ENCODE measurements at places on chromosomes 16 and 17. TPM values are rescaled to one million over a fixed set of nuclear protein-coding genes. Genes with fewer than 3 reads are reported as not detected.
A peak's percentile ranks its signal among the peaks of the same experiment; 100 is the strongest.

Gene GAS7
- 0.10 TPM for total RNA-seq

DNA sequence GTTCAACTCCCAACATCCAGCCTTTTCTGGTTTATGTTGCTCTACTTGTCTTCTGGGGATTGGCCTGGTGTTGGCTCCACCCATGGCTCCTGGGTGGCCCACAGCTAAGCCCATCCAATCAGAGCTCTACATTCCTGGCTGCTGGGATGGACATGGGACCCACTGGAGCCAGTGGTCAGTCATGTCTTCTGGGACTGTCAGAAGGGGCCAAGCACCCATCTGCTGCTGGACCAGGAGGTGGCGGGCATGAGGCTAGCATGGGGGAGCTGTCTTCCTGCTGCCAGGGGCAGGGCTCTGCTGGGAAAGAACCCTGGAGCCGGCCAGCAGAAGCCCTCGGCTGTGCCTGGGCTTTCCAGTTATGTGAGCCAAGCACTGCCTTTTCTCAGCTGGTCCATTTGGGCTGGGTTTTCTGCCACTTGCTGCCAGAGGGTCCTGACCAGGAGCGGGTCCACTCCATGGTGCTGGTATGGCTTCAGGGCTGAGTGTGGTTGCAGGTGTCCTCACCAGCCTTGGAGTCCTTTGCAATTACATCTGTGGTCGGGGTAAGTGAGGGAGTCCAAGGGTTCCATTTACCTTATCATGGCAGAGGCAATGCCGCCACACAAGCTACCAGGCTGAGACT lies 17.4 kb upstream of the ZNF469 start:
- no peak for DNase-seq

DNA sequence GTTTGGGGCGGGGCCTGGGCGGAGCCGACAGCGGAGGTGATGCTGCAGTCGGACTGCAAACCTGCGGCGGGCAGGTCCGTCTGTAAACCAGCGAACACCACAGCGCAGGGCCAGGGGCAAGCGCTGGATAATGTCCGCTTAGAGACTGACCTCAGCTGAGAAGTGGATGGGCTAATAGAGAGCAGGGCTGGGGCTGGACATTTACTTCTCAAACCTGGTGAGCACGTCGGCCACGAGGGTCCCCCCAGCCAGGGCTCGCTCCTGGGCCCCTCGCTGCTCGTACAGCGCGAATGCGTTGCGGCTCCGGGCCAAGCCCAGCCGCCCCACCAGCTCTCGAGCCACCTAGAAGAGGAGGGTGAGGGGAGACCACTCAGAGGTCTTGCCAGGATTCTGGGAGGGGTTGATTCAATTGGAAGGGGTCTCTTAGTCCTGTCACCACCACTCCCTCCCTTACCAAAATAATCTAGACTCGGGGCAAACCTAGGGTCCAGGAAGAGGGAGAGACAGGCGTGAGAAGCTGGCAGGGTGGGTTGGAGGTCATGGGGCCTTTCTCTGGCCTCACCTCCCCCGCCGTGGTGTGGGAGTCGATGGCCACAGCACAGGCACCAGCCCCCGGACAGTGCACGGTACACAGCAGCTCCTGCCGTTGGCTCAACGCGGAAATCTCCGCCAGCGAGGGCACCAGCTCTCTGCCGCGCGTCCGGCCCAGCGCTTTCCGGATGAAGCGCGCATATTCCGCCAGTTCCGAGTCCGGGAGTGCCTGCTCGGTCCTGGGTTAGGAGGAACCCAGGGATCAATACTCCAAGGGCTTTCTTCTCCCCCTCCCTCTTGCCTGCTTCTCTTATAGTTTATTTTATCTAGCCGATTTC lies 5.8 kb downstream of the PLEKHH3 start:
- DNase-seq, result no peak

DNA sequence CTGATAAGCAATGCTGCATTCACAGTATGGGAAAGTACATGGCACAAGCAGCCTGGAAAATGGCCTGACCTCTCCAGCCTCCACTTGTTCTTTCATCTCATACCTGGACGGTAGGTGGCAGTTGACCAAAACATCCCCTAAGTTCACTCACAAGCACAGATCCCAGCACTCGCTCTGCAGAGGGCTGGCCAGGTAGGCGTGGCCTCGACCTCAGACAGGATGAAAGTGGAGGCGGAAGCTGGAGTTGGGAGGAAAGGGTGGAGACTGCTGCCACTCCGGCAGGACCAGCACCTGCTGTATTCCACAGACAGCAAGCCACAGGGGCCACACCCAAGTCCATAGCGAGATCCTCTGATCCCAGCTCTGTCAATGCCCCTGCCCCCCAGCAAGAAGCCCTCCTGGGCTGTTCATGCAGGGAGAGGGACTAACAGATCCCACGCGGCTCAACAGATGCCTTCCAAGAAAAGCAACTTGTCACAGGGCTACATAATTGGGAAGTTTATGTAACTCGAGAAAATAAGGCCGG lies 31.3 kb downstream of the ZCCHC14 start:
- peak; percentile 93 for DNase-seq

DNA sequence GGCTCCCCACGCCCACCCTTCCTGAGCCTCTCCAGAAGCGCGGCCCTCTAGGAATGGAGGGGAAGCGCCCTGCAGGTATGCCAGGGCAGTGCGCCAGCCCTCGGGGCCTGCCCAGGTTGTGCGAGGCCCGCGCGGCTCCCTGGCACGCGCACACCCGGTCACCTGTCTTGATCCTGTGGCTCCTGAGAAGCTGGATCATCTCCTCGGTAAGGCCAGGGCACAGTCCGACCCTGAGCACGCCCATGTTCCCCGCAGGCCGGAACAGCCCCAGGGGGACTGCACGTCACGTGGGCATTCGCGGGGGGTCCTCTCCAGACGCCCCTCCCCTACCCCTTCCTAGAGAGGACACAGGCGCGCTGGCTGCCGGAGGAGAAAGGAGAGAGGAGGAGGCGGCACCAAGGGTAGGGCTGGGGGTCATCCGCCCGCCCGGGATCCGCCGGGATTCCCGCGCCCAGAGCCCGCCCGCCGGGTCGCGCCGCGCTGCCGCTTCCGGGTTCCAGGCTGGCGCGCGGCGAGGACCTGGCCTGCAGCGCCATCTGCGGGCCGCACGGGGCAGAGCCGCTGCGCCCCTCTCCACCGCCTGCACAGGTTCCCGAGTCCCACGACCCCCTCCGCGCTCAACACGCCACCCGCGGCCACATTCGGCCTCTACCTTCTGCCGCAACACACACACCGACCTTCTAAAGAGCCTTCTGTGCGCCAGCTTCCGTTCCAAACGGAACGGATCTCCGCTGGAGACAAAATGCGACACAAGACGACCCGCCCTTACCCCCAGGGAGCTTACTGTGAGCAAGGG lies at the start of gene RAD51D:
Gene RAD51D (minus strand): TSS at position 491 of the 796 bp plus-strand sequence. CDS start 247 bp downstream, at position 244.
- DNase-seq, result peak; percentile 51

DNA sequence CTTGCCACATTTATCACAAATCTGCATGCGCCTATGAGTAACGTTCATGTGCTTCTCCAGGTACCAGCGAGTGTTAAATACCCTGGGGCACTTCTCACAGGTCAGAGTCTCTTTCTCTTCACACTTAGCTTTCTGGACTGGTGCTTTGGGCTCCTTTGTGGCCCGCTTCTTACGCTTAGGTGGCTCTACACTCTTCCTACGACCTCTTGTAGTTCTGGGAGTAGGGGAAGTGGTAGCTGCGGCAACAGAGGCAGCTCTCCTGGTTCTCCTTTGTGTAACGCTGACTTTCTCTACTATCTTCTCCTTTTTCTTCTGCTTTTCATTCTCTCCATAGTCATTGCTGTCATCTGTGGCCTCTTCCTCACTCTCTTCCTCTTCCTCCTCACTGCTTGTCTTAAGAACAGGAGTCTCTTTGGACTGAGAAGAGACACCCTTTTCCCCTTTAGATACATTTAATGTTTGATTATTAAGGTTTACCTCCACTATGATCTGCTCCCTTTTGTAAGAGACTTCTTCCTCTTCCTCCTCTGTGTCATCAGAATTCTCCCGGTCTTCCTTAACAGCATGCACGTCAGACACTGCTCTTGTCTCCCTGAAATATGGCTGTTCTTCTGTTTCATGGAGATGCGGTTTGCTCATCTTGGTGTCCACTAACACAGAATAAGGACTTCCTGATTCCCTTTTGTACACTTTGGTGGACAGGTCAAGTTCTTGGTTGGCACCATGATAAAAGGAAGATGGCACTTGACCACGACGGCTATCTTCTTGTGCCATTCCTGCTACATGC lies 45.0 kb downstream of the ZNF652 start:
- no peak for DNase-seq

DNA sequence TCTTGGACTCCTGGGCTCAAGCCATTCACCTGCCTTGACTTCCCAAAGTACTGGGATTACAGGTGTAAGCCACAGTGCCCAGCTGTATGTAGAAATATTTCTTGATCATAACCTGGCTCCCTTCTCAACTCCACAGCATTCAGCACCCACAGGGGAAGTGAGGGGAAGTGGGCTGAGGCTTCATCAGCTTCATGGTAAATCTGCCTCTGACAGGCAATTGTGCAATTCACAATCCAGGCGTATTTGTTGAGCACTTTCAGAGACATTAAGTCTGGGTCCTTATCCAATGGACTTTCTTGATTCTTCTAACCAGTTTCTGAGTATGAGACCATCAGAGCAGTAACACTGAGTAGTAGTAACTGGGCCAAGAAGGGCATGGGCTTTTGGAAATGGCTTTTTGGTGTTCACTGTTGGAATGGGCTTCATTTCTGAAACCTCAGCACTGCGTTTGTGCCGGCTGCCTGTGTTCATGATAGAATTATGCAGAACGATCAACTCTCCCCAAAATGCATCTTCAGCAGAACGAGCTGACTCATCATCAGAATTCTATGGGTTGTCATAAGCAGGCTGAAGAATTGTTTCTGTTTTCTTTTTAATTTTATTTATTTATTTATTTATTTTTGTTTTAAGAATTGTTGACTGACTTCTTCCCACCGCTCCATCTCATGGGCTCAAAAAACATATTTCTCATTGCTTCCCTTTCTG lies 28.9 kb downstream of the FAM20A start:
- DNase-seq, result no peak
